ENCODE measurements at places on chromosomes 16 and 17.

- DNase-seq: no peak
Observed at GRCh38 chr17:76369379-76369778, 15.0 kb upstream of the SPHK1 start.

GRCh38 chr16:69922200-69922599, 28.9 kb upstream of the CLEC18A start:
- no peak for DNase-seq

DNA sequence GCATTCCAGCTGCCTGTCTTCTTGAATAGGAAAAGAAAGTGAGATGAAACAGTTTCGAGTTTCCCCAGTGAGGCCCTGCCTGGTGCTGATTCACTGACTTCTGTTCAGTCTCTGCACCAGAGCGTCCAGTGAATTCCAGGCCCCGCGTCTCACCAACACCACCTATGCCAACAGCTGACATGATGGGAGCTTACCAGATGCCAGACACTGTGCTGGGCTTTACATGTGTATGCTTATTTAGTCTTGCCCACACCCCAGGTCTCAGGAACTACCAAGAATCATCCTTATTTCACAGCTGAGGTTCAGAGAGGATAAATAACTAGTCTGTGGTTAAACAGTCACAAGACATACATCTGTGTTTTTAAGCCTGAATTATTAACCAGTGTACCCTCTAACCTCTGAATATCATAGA, 29.1 kb upstream of the IRX6 start:
- no peak for DNase-seq

DNA sequence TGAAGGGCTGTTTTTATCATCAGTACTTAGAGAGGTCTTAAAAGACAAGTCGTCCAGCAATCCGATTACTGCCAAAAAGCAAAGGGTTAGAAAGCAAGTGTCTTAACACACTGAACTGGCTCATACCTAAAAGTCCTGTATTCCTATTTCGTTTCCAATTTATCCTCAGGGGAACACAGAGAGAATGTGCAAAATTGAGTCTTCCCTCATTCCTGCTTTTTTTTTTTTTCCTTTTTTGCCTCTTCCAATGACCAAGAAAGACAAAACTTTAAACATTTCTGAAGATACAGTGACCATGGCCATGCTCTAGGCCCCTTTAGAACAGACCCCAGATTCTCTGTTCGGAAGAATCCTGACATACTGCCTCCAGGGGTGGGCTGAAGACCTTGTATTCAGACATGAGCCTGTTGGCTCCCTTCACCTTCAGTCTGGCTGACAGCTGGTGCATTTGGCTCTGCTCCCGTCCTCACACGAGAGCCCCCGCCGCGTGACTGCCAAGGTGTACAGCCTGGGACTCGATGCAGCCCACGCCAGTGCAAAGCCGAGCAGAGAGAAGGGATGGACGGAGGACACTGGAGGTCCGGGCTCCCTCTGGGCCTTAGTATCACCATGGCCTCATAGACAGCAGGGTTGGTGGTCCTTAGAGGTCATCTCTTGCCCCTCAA, 47.0 kb downstream of the COTL1 start:
- no peak for DNase-seq

GRCh38 chr16:9854675-9855074, 327.6 kb downstream of the GRIN2A start:
- no peak for DNase-seq

GRCh38 chr16:17515421-17516210, 44.9 kb upstream of the XYLT1 start:
- DNase-seq: no peak

DNA sequence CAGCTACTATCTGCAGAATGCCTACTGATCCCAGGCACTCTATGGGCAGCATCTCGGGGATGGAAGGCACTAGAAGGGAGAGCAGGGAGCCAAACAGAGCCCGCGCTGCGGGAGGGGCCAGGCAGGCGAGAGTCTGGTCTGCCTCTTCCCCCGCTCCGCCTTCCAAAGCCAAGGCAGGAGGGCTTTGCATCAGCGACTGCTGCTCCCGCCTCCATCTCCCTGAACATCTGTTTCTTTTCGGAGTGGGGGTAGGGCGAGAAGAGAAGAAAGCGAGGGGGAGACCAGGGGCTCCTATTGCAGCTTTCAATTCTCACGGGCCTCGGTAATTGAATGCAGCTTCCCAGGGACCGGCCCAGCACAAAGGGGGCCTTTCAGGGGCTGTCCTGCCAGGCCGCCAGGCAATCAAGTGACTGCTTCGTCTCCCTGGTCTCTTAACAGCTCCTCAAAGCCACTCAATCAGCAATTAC, 31.4 kb upstream of the CDC42EP4 start:
- DNase-seq: no peak

- DNase-seq: no peak
Observed at GRCh38 chr17:29544066-29544465, 22.8 kb downstream of the ABHD15 start.

DNA sequence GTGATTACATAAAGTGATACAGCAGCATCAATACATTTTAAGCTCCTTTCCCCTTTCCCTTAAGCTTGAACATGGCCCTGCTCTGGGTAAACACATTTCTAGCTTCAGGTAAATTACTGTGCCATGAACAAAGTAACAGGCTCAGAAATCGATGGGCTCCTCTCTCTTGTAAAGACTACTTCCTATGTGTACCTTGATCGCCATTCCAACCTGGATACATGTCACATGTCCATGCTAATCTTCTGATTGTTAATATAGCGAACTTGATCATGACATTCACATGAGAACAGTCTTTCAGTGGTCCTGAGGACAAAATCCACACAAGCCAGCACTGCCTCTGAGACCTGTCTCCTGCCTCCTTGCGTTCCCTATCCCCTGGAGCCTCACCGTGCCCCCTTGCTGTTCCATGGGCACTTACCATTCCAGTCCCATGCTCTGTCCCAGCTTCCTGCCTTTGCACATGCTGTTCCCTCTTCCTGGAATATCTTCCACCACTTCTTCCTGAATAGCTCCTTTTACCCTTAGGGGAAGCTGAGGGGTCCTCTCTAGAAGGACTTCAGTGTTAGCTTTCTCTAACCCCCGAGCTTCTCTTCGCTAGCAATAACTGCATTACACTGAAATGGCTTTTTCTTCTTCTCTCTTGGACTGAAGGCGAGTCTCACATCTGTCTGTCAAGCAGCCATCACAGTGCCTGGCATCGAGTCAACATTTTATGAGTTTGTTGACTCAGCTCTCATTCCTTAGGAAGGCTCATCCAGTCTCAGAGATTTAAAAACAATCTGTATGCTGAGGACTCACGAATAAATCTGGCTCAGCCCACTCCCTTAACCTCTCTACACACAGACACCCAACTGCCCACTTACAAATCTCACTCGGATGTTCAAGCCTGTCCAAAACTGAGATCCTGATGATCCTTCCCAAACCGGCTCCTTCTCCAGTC, 93.3 kb downstream of the ASIC2 start:
- no peak for DNase-seq

- DNase-seq: no peak
Observed at GRCh38 chr17:7136266-7136877, 21.8 kb upstream of the ASGR2 start.

GRCh38 chr16:70391881-70392481, 45.3 kb downstream of the DDX19A start:
- DNase-seq: no peak

DNA sequence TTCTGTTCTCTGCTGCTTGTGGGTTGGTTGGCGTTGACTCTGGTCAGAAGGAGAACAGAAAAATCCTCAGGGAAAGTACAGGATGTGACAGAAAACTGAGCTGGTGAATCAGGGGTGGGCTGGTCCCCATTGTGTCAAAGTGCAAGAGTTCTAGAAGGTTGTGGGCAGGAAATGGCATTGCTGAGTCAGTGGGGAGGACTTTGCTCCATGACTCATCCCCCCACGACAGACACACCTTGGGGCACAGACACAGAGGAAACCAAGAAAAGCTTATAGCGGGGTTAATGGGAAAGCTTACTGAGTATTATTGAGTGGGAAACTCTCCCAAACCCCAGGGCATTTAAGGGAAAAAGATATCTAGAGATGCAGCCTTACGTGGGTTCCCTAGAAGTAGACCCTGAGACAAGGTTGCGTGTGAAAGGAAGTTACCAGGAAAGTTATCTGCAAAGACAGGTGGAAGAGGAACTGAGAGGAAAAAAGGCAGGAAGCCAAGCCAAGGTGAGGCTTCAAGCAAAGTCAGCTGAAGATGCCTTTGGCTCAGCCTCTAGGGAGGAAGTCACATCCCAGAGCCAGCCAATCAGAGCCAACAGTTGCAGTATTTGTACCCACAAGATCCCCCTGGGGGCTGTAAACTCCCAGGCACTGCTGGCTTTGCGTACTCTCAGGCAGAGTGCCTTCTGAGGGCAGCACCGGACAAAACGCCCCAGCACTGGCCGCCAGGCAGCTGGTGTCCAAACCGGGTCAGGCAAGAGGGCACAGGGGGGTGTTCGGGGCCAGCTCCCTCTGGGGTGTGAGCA, 86.4 kb downstream of the FOXL1 start:
- DNase-seq: no peak

DNA sequence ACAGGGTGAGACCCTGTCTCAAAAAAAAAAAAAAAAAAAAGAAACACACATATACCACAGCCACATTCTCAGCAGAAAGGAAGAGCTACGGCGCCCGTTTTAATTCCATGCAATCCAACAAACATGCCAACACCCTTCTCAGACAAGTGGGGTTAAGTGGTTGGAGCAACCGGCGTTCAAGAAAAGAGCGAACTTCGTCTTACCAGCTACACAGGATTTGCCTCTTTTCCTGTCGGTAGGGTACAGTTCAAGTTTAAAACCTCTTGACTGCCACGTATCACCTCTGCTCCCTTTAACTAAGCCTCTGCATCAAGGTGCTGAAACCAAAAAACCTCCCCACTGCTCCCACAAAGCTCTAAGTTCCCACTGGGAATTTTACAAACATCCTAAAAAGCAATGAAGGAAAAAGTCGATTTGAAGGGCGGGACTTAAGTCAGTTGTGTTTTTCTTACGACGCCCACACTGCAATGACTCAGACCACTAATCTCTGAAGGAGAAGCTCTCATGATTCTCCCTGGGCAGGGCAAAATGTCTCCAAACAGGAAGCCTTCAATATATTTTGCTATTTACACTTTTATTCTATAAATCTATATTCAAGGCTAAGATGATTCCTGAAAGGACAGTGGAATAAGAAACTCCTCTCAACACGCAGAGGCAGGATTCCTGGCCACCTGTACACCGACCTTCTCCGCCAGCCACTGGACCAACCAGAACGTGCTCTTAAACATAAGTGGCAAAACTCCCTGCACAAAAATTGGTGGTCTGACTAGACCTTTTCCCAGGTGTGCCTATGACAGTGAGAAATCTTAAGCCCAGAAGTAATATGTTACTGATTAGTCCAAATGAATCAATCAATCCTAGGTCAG, 18.8 kb downstream of the SRP68 start:
- DNase-seq: no peak

DNA sequence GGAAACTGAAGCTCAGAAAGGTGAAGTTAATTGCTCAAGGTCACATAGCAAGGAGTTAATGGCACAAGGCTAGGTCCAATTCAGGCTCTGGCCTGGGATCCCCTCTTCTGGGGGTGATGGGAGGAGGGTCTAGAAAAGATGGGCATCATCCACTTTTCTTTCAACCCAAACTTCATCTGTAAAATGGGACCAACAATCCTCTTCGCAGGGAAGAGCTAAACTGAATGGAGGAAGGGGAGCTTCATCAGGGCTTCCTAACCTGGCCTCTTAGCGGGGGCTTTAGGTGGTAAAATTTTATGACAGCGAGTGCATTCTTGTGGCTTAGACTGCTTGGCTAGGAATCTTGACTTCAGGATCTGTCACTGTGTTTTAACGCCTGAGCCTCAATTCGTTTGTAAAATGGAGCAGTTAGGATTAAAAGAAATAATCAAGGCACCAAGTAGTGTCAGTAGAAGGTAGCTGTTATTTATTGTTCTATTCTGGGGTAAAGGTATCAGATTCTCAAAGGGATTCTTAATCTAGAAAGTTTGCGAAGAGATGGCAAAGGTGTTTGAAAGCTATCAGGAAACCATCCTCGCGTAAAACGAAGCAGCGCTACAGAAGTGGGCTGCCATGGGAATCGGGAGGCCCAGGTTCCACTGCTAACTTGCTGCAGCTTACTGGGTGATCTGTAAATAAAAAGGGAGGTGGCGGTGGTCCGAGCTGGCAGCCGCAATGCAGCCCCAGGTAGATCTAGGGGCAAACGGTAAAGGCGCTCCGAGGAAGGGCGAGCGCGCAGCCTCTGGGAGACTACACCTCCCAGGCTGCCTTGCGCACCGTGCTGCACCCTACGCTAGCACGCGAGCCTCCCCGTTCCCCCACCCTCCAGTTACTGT, 1.5 kb upstream of the SRCAP start:
- no peak for DNase-seq

GRCh38 chr17:82053556-82054263, 2.0 kb downstream of the GPS1 start:
- no peak for DNase-seq

DNA sequence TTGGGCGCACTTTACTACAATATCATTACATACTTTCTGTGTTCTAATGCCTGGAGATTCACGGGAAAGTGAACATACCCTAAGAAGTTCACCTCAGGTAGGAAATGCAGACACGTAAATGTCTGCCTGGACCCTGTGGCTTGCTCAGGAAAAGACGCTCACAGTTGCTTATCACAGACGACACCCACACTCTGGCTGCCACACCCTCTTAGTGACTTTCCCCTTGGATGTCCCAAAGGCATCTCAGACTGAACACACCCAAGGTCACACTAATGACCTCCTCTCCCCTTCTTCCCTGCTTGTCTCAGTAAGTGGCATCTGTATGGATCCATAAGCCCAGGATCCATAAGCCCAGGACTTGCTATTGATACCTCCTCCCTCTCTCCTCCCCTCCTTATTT, 32.6 kb downstream of the CDRT15 start:
- DNase-seq: no peak

DNA sequence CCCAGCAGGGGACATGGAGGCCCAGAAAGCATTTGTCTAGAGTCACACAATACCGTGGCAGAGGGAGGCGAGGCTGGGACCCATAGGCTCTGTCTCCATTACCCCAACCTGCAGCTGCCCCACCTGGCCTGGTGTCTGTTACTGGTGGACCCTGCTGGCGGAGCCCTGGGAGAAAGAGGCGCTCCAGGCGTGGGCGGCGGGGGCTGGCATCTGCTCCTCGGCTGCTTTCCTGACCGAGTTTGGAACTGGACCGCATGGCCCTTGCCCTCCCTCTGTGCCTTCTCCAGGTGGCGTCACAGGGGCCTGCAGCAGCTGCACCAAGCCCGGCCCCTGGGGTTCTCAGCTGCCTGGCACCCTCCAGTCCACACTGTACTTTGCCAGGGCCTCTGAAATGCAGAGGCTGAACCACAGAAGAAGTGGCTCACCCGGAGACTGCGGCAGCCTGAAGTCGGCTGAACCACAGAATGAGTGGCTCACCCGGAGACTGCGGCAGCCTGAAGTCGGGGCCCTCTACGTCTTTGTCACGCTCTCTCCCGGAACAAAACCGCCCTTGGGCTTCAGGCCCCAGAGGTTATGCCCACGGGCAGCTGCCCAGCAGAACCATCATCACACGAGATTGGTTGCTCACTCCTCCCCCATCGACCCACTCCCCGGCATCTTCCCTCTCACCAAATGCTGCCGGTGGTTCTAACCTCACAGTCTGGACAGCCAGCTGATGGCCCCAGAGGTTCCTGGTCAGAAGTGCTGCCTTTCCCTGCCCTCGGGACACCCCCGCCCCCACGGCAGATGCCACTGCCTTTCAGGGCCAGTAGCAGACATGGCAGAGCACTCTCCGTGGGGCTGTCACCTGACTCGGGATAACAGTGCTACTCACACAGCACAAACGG, 20.2 kb downstream of the CBFA2T3 start:
- no peak for DNase-seq

- DNase-seq: no peak
Observed at GRCh38 chr16:87376660-87377059, 6.9 kb downstream of the FBXO31 start.
